Left ventricle myocardium inferior (tissue), 1 donor: ENCODE measurements at places on chromosomes 5 and 9. TPM values are rescaled to one million over a fixed set of nuclear protein-coding genes. Genes with fewer than 3 reads are reported as not detected.

DNA sequence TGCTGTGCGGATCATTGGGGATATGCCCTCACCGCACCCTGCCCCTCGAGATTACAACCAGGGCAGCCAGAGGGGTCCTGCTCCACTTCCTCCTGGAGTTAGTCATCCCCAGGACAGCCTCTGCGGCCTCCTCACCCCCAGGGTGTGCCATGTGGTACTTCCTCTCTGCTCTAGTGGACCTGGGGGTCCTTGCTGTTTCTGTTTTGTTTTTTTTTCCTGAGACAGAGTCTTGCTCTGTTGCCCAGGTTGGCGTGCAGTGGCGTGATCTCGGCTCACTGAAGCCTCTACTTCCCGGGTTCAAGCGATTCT is 5.2 kb upstream of the FCN1 start:
- no peak for DNase-seq

GRCh38 chr5:126309860-126310259 is 113.3 kb upstream of the GRAMD2B start:
- no peak for DNase-seq

ZNF483 gene
- total RNA-seq: 5.8 TPM

GRCh38 chr5:28954074-28954473 is 1915.7 kb upstream of the CDH9 start:
- DNase-seq: no peak

CLINT1 gene
- 48.6 TPM for total RNA-seq

- DNase-seq: no peak
These were observed 31.3 kb downstream of the DAPK1 start for GRCh38 chr9:87528969-87529368.

DNA sequence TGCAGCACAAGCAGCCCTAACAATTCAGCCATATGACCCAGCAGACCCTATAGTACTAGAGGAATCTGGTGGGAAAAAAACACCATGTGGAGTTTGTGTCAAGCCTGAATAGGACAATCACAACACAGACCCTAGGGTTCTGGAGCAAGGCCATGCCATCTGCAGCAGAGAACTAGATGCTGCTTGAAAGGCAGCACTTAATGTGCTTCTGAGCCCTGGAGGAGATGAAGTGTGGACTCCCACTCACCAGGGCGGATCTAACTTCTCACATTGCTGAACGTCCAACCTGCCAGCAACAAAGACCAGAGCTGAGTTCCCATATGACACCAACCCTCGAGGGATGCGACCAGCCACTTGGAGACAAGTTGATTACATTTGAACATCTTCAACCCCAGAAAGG is 43.2 kb downstream of the GABBR2 start:
- DNase-seq: no peak

DNA sequence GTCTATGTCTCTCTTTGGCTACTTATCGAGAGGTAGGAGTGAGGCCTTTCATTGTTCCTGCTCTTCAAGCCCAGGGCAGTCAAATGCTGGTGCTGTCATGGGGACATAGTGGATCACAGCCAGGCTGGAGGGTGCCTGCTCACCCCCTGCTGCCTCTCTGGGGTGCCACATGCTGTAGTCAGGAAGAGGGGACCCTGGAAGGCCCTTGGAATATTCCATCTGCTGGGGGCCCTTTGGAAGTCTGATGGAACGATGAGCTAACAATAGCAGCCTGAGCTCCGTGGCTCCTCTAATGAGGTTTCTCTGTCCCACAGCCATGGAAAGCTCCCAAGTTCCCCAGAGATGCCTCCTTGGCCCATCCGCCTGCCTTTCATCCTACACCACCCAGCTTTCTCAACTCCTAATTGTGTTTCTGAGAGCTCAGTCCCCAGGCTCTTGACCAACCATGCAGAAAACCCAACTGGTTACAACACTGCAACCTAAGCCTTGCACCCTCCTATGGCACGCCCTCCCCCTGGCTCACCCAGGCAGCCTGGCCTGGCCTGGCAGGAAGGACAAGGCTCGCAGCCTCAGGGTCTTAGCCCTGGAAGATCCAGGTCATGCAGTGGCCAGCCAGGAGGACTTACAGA is 91.7 kb downstream of the NRG2 start:
- DNase-seq: no peak

DNA sequence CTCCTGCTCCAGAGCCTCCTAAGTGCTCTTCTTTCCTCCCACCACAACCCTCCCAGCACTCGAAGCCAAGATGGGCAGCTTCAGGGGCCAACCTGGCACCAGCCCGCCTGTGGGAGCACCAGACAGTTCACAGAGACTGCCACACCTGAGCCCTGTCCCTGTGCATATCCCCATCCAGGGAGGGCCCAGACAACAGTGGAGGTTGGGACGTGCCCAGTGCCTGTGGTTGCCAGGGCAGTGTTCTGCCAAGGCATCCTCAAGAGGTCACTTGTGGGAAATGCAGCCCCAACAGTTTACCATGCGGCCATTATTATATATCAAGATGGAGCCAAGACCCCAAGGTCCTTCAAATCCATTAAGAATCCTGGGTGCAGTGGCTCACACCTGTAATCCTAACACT is 23.0 kb upstream of the TRIO start:
- no peak for DNase-seq

DNA sequence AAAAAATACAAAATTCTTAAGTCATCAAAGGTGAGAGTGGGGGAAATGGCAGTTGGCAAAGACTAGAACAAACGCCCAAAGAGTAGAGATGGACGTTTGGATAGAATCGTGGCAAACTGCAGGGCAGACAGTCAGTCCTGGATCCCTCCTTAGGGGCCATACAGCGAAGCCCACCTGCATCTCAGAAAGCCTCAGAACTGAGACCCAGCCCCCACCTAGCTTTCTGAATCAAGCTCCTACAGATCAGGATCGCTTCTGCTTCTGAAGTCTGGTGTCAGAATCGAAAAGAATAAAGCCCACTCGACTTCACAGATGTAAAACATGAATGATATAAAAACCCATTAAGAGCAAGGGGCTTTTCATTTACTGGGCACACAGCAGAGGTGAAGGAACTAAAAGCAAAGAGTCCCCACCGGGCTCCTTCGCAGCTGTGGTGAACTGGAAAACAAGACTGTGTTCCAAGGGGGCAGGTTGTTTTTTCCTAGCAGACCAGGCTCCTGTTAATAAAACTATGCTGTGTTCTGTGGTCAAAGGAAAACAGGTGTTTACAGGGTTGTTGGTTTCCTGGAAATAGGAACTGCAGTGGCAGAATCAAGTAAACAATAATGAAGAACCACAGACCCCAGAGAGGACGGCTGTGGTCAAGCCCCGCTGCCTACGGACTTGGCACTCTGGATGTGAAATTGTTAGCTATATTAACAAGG is 91.8 kb downstream of the TLE1 start:
- no peak for DNase-seq

GRCh38 chr5:113581388-113581787 is 67.9 kb downstream of the YTHDC2 start:
- no peak for DNase-seq

GRCh38 chr5:156513123-156513815 is 186.3 kb downstream of the SGCD start:
- DNase-seq: no peak

AHRR gene
- total RNA-seq: 1.4 TPM

CDC25C gene
- not detected for total RNA-seq

DRD1 gene
- total RNA-seq: not detected

PHF24 gene
- 0.11 TPM for total RNA-seq

DNA sequence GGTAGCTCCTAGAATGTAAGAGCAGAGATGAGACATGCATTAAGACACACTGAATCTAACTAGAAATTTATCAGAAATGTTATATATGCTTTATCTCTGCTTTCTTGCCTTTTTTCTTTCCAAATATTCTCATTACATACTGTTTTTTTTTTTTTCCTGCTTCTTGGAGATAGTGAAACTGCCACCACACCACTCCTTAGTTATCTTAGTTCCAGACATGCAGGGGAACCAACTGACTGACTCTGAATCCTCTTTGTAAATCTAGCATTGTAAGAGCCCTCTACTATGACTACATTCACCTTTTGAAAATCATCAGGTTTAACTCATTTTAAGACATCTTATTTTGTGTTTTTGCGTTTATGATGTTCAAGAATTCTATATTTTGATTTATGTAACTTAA is 181.3 kb upstream of the ST8SIA4 start:
- DNase-seq: no peak

DNA sequence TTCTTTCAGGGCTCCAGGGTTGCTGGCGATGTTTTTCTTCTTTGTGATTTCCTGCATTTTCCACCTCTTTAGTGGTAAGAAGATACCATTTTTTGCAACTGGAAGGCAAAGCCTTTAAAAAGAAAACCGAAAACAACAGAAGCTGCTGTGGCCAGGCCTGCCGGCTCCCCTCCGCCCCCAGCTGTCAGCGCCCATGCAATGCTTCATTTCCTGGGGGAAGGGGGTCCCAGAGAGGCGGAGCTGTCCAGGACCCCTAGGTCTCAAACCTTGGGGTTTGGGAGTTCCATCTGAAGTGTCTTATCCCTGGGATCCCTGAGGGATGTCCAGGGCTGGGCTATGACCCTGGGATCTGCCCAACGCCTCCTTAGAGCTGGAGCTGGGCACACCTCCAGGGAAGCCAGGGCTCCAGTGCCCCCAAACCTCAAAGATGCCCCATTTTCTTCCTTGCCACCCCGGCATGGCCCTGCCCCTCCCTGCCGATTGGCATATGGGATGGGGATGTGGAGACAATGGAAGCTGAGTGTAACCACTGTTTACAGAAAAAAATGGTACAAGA is 257.2 kb upstream of the MVB12B start:
- no peak for DNase-seq

GRCh38 chr9:77647267-77648233 is 572 bp downstream of the GNA14 start:
- no peak for DNase-seq

TXNDC8 gene
- not detected for total RNA-seq

NR6A1 gene
- 1.0 TPM for total RNA-seq
